ENCODE measurements at places on chromosomes 6 and 20.

DNA sequence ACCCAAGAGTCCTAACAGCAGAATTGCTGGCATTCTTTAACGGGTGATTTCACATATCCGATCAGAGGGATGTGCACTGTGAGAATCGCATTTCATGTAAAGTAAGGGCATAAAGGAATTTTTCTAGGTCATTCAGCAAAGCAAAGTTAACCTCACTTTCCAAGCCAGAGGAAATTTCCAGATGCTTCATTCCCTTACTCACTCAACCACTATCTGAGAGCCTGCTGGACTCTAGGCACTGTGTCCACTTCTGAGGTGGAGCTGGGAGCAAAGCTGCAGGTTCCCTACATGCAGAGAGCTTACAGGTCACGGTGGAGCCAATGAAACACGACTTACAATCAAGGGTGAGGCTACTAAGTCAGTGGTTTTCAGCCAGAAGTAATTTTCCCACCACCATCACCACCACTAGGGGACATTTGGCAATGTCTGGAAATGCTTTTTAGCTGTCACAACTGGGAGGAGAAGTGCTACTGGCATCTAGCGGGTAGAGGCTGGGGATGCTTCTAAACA, 34.5 kb upstream of the TSHZ2 start:
- DNase-seq, result no peak

DNA sequence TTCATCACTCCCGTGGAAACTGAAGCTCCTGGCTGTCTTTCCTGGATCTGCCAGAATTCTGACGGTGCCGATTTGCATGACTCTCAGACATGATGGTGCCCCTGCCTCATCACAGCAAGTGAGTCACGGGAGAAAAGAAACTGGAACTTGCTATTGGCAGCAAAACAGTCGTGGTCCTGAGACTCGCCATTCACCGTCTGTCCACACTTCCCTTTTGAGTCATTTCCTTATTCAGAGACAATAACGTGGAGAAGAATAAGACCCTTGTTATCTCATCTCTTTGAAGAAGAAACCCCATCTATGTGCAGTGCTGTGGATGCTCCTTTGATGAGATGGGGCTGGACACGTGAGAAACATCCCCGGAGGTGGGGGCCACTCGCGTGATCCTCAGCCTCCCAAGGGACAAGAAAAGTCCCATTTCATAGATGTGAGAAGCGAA, 4.2 kb downstream of the GPR31 start:
- peak; percentile 61 for DNase-seq

DNA sequence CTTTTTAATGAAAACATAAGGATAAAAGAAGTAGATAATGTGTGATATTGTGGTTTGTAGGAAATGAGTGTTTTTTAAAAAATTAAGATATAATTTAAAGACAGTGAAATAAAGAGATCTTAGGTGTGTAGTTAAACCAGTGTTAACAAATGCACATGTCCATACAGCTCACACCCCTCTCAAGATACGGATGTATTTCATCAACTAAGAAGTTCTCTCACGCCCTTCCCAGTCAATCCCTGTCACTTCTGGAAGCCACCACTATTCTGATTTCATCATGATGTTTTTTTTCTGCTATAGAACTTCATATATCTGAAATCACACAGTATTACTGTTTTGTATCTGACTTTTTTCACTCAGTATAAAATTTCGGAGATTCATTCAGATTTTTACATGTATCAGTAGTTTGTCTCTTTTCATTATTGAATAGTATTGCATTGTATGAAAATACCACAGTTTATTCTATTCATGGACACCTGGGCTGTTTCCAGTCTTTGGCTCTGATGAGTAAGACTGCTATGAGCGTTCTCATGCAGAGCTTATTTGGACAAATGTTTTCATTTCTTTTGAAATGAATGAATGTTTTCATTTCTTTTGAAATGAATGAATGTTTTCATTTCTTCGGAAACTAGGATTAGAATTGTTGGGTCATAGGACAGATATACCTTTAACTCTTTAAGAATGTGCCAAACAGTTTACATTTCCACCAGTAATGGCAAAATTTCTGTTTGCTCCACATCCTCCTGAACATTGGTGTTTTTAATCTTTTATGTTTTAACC, 49.7 kb upstream of the ELOVL5 start:
- DNase-seq, result no peak

DNA sequence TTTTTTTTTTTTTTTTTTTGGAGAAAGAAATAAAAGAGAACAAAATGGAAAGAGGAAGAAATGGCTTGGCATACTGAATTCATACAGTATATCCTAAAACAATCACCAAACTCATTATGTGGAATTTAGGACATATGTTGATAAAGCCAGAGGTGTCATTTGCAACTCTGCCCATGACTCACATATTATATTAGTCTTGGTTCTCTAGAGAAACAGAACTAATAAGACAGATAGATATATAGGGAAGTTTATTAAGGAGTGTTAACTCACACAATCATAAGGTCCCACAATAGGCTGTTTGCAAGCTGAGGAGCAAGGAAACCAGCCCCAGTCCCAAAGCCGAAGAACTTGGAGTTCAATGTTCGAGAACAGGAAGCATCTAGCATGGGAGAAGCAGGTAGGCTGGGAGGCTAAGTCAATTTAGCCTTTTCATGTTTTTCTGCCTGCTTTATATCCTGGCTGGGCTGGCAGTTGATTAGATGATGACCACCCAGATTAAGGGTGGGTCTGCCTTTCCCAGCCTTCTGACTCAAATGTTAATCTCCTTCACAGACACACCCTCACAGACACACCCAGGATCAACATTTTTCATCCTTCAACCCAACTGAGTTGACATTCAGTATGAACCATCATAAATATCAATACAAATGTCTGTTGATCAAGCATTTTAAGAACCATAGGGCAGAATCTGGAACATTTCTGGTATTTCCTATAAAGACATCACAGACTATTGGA, 102.3 kb downstream of the UBE3D start:
- no peak for DNase-seq

DNA sequence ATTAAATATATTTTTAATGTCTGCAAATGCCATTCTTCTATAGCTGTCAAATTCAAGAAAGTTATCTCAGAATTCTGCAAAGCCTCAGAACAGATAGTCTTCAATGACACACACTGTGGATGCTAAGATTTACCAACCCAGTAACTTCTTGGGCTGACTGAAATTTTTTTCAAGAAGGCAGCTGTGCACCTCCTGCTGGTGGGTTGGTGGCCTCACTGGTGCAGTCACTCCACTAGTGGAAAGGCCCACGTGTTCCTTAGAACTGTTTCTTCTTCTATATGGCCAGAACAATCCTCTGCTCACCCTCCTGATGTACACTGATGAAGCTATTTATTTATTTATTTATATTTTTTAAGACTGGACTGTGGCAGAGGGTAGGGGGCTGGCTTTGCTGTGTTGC, 28.1 kb upstream of the MTCL3 start:
- no peak for DNase-seq
